ENCODE measurements at places on chromosomes 11 and 22.

GRCh38 chr11:65615229-65615949 is at the start of gene PCNX3:
Gene PCNX3, plus strand, starts transcription at chr11:65615776. Its CDS starts 536 bp downstream, at chr11:65616312.
- DNase-seq: peak; percentile 100

DNA sequence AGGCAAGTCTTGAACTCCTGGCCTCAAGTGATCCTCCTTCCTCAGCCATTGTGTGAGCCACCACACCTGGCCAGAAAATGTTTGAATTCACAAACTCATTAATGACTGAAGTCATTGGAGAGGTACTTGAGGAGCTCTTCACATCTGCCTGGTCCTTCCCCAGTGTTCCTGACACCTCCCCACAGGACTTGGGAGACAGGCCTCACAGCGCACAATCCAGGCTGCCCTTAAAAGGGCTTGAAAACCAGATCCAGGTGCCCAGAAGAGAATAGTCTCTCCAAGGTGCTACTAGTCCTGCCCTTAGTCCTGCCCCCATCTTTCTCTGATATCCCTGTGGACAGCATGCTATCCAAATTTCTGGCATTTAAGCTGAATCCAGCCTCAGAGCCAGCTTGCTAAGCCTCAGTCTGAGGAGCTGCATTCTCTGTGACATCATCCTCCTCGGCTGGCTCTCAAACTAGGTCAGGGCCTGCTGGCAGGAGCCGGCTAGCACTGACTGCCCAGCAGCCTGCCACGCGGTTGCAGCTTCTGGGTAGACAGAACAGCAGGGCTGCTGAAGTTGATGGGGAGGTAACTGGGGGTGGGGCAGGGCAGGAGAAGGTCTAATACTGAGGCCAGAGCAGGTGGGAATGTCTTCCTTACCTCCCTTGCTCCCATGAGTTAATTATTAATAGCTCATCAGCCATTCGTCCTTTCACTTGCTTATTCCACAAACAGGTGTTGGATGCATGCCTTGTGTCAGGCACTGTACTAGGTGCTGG is 35.3 kb upstream of the NECTIN1 start:
- peak; percentile 48 for DNase-seq

- no peak for DNase-seq
These were observed 34.7 kb upstream of the PRR5 start for GRCh38 chr22:44667276-44667675.

GRCh38 chr11:111557425-111558111 is 17.0 kb downstream of the LAYN start:
- DNase-seq: peak; percentile 92

GRCh38 chr11:111469200-111469599 is 43.0 kb downstream of the BTG4 start:
- no peak for DNase-seq

DNA sequence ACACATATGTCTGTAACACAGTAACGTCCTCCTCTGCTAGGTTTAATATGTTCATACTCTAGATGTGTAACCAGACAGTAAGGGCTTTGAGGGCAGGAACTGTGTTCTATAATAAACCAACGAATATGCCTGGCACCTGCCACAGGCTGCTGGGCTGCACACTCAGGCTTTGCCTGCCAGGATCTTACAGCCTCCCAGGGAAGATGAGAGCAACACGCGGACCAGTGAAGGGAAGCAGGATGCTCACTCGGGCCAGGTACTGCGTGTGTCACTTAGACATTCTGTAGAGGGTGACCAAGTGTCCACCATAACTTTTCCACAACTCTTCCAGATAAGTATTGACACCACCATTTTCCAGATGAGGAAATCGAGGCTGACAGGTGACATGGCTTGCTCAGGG is 21.7 kb upstream of the BAIAP2L2 start:
- DNase-seq: no peak

- peak; percentile 68 for DNase-seq
These were observed 303.4 kb downstream of the FAT3 start for GRCh38 chr11:92528001-92528400.

DNA sequence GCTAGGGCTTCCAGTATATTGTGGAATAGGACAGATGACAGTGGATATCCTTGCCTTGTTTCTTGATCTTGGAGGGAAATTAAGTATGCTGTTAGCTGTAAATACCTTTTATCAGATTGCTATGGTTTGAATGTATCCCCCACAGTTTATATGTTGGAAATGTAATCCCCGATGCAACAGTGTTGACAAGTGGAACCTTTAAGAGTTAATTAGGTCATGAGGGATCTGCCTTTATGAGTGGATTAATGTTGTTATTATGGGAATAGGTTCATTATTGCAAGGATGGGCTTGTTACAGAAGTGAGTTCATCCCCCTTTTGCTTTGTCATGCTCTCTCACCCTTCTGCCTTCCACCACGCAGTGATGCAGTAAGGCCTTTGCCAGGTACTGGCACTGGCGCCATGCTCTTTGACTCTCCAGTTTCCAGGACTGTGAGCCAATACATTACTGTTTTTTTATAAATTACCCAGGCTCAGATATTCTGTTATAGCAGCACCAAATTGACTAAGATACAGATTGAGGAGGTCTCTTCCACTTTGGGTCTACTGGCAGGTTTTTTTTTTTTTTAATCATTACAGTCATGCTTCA is 16.4 kb downstream of the CABIN1 start:
- DNase-seq: no peak

DNA sequence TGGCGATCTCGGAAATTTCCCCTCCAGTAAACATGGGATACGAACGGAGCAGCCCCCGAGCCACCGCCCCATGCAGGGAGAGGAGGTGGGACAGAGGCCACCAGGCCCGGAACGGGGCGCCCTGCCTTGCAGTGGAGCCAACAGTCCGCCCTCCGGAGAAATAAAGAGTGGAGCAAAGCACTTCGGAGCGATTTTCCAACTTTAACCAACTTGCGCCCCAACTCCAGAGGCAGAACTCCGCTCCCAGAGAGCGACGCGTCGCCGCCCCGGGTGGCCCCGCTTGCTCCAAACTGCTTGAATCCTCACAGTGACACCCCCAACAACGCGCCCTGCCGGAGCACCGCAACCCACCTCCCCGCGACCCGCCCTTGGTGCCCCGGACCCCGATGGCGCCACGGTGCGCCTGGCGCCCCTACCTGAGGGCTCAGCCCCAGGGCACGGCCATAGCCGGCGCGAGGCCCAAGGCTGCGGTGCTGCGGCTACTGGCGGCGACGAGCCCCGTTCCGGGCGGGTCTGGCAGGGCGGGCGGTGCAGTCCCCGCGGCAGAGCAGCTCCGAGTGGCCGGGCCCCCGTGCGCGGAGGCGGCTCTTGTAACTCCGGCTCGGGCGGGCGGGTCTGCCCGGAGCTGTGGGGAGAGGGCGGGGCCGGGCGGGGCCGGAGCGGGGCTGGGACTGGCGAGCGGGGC is at the start of gene AHNAK:
TSS of gene AHNAK (minus strand) at position 563 of the 685 bp plus-strand sequence. CDS start 10,708 bp downstream, outside the sequence.
- DNase-seq: no peak

GRCh38 chr11:61498767-61499341 is 9.7 kb upstream of the LRRC10B start:
- no peak for DNase-seq

DNA sequence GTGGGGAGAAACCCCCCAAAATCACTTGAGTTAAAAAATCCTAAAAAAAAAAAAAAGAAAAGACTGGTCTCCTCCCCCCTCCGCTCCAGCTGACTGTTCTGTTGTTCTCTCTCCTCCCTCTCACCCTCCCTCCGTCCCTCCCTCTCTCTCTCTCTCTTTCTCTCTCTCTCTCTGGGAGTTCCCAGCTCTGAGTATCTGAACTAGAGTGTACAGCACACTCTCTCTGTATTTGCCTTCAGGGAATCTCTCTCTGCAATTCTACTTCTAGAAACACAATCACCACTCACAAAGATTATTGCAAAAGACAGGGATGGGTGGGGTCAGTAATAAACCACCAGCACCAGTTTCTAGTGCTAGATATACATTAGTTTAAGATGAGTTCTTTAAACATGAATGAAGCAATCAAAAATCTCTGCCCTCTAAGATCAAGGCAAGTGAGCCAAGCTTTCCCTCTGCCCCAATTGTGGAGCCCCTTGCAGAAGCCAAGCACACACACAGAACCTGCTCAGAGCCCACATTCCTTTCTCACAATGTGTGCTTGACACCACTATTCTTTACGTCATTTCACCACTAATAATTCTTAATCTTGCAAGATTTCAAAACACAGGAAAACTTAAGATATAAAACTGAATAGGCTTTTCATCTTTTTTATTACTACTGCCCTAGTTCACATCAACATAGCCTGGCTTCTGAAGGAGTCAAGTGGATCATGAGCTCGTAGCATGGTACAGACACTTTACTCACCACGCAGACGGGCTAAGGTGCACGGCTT is 133.5 kb downstream of the RBFOX2 start:
- peak; percentile 88 for DNase-seq

DNA sequence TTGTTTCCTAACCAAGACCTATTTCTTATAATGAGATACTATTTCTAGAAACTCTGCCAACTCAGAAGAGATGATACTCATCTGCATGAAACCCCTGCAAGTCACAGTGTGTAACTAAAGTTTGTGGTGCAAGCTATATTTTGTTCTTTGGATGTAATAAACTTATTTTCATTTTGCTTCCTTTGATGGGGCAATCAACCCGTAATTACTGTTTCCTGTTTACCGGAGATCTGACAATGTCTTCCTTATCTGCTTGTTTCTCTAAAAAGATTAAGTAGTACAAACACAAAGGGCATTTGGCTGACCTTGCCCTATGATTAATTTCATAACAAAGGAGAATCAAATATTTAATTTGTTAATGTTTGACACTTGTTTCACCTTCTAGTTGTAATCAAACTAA is 846.6 kb upstream of the ANO3 start:
- no peak for DNase-seq

DNA sequence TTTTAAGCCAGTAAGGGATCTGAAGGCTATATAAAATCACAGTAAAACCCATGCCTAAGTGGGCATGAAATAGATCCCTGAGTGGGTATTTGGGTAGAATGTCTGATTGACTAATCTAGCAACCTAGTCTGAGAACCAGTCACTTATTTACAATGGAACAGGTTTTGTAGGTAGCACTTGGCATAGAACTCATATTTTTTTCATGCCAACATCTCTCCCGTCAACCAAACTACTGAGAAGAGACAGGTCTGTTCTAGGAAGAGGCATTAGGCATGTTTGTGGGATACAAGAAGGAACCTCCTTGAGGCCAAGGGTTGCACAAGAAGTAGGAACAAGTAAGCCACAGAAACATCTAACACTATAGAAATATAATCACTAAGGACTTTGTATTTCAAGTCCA is 840.4 kb upstream of the TENM4 start:
- DNase-seq: no peak

DNA sequence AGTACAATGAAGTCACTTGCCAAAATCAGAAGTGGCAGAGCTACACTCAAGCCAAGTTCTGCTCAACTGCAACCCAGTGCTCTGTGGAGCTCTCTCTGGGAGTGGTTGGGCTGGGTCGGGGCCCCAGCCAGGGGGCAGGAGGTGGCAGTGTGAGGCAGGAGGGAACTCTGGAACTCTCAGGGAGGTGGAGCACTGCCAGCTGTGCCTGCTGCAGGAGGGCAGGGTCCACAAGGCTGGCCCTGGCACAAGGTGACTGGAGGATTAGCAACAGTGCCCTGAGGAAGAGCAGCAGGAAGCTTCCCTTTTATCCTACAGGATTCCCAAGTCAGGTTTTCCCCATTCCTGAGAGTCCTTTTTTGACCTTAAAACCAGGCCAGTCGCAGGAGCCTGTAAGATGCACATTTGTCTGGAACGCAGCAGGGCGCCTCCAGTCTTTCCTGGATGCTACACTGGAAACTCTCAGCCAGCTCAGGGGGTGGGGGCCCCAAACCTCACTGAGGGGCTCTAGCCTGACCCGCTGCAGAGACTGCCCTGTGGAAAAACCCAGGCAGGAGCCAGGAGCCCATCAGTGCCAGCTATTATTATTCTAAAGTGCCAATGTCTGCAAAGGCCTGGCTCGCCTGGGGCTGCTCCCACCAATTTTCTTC is 31.8 kb downstream of the DKK3 start:
- no peak for DNase-seq

GRCh38 chr11:102208835-102209234 is 98.6 kb downstream of the YAP1 start:
- no peak for DNase-seq
